ENCODE measurements at places on chromosomes 5 and 9.

DNA sequence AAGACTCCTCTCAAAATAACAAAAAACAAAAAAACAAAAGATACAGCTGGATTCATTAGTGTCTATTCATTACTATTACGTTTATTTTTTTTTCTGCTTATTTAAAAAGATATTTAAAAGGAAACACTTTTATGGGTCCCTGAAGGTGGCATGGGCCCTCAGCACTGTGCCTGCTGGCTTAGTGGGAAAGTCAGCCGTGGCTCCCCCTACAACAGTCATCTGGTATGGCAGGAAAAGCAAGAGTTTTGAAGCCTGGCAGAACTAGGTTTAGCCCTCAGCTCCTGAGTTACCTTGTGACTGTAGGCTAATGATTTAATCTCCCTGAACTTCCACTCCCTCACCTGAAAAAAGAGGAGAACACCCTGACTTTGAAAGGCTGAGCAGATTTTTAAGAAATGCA, 135.6 kb downstream of the GOLPH3 start:
- no peak for DNase-seq

DNA sequence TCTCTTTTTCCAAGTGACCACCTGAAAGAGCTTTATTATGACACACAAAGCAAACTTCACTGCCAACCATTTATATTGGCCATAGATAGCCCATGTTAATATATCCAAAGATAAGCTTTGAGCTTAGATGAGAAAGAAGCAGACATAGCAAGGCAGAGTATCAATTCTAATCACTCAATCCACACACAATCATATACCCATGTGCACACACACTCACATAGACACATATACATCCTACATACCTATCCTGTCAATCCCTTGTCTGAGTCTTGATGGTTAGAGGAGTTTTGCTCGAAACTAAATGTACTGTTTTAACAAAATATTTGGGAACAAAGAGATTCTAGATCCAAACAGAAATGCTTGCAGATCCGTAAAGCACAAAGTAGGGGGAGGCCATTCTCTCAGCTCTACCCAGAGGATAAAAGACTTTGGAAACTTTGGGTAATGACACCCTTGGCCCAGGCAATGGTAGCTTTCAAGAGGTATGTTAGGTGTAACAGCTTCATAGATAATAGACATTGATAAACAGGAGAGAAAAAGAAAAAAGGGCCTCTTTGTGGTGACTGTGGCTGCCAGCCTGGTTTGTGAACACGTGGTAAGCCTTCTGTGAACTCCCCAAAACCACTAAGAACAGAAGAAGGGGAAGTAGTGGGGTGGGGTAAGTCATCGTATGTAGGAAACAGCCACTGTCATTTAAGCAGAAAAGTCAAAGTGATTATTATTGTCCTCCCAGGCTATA, 121.6 kb downstream of the TLR4 start:
- no peak for DNase-seq

- no peak for DNase-seq
These were observed 51.2 kb upstream of the SPRY4 start for GRCh38 chr5:142375944-142376411.

DNA sequence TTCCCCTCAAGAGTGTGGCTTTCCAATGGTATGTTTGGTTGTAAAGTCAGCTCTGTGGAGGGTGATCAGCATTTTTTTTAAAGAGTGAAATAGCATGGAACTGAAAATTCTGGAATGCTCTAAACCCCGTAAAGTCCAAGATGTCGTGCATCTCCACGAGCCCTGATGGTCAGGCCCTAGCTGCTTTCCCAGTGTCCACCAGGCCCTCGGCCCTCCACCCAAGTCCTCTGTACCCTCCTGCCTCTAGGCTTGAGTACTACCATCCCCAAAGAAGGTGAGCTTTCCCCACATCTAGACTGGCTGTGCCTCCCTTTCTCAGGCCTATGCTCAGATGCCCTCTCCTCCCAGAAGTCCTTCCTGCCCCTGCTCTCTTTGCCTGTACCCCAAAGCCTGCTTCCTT, 280.3 kb downstream of the GADD45G start:
- no peak for DNase-seq

DNA sequence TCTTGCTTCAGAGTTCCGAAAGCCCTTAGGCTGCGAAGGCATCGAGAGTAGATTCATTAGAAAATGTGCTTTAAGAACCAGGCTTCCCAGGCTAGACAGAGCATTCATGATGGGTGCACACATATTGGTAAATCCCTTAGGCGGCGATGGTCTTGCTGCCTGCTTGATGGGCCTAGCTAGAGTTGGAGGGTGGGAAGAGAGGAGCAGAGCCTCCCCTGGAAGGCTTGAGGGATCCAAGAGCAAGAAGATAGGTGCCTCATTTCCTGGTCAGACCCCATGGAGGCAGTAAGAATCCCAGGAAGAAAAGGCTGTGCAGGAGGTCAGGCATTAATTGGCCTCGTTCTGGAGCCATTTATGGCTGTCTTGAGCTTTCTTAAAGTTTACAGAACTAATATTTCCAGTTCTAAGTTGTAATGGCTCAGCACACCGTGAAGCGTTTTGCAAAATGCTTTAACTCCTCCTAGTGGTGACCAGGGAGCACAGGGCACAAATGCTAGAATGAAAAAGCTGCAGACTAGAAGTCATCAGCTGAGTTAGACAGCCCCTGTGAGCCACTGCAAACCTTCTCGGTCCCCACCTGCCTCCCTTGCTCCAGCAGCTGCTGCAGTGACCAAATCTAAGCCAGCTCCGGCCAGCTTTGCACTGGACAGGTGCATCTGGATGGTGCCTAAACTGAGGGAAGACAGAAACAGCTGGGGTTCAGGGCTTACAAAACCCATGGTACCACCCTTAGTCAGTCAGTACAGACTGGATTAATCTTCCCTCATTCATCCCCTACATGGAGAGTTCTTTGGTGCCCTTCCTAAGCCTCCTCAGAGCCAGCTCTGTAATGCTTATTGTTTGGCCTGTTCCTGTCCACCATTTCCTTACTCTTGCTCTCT, 14.7 kb downstream of the SLC45A2 start:
- peak; percentile 13 for DNase-seq

DNA sequence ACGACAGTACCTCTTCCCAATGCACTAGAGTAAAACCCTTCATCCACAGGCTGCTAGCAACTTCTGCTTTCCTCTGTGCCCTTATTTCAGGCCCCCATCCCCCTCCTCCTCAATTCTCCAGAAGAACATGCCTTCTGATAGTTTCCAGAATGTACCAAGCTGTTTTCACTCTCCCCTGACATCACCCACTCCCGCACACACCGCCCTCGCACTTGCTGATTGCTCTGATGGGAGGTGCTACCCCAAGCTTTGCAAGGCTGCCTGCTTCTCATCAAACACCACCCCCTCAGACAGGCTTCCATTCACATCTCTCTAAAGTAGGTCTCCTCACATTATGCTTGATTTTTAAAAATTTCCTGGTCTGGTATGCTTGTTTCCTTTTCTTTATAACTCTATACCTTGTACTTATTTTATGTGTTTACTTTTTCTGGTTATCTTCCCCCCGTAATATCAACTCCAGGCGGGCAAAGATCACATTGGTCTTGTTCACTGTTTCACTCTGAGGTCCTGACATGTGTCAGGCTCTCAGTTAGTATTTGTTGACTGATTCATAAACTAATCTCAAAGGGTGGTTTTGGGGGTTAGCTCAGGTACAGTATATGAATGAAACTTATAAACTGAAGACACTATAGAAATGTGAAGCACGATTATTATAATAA, 91.0 kb upstream of the C9orf72 start:
- no peak for DNase-seq

DNA sequence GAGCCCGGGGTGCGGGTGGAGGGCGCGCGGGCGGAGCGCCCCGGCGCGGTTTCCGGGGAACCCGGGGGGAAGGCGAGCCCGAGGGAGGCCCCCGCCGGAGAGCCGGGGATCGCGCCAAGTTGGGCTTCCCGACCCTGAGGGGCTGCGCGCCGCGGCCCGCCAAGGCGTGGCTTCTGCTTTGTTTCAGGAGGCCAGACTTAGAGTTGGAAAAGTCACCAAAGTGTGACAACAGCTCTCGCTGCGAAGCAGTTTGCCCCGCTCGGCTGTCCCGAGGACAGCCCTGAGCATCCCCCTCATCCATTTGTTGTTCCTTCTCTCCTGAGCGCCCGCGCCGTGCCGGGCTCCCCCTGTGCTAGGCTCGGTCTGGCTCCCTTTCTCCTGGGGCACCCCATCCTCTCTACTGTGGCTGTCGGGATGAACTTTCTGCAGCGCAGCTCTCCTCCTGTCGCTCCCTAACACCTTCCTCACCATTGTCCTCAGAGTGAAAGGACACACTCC, 410 bp downstream of the GLIPR2 start:
- DNase-seq, result no peak

GRCh38 chr5:125325488-125326149, 579.2 kb upstream of the ZNF608 start:
- DNase-seq, result no peak

- DNase-seq, result no peak
These were observed 291.9 kb downstream of the COX7C start for GRCh38 chr5:86909418-86910295.

- no peak for DNase-seq
These were observed 1740.9 kb upstream of the CDH9 start for GRCh38 chr5:28779161-28779754.
